ENCODE measurements at places on chromosomes 4 and X. TPM values are rescaled to one million over a fixed set of nuclear protein-coding genes. Genes with fewer than 3 reads are reported as not detected.

MAGEA11 gene
- not detected for total RNA-seq

PALLD gene
- total RNA-seq: 252 TPM

RNF150 gene
- total RNA-seq: 12.3 TPM

DNA sequence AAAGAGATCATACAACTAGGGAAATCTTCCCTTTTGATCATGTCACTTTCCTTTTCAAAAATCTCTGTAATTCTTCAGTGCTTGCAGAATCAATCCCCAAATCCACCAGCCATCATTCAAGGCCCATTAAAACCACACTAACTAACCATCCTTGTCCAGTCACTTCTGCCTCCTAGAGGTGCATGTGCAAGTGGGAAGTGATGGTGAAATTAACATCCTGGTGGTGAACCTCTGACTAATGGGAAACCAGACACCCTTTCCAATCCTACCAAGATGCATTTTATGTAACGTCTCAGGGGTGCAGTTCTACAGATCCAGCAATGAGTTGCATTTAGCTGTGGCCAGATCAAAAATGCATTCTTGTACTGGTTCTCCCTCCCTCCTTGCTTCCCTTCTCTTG lies 341.8 kb downstream of the RAPGEF2 start:
- no peak overlapping the region for H3K27ac ChIP-seq
- no peaks in the 10 kb centered on the region for H3K4me1 ChIP-seq
- no peaks in the 10 kb centered on the region for H3K36me3 ChIP-seq
- no peak for DNase-seq
- no peaks in the 10 kb centered on the region for H3K27me3 ChIP-seq

DNA sequence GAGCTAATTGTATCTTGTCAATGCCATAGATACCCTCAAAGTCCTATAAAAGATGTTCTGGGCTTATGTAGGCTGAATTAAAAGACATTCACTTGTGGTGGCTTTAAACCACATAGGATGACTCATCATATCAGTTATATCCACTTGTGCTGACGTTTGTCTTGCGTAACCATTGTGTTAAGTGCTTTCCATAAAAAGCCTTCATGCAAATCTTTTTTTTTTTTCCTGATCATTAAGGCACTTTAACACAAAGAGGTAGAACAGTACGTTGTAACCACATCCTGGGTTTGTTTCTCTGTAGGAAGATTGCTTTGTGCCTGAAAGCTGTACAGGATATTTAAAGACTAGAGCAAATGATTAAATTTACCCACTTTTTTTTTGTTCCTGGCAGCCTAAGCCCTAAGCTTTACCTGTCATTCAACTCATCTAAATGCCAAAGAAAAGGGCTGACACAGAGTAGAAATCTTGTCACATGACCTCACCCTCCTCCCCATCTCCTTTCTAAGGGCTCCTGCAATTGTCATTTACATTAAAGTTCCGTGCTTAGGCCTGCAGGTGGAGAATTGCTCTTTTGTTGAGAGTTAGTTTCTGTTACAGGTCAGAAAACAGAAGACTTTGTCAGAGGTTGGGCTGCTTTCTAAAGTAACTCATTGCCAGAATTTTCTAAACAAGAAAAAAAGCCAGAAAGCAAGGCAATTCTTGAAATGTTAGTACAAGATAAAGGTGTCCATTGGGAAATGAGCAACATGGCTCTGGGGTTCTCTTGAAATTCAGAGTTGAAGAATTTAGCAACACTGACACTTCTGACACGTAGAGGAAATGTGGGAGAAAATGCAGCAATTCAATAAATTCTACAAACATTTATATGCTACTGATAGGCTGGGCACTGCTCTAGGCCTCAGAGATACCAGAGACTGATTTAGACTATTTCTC lies 555.6 kb downstream of the PPARGC1A start:
- no peaks in the 10 kb centered on the region for H3K36me3 ChIP-seq
- H3K4me3 ChIP-seq: no peak overlapping the region
- no peak overlapping the region for H3K27ac ChIP-seq
- H3K27me3 ChIP-seq: no peaks in the 10 kb centered on the region
- no peak for DNase-seq

DNA sequence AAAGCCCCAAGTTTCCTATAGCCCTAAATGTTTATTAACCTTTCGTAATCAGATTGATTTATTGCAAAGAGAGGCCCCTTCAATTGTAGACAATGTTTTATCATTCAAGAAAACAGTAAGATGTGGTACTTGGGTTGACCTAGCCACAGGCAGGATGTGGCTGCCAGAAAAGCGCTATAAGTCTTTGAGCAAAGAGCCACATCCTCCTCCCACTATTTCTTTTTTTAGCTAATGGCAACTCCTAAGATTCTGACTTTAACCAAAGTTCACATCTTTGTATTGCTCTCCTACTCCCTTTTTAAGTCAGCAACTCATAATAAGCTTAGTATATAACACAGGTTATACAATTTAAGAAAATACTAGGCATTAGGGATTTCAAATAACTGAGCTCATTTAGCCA lies 70.7 kb upstream of the PPP3CA start:
- no peak overlapping the region for H3K4me3 ChIP-seq
- H3K4me1 ChIP-seq: peaks cover 4% of the 10 kb centered on the region
- no peak overlapping the region for H3K27ac ChIP-seq
- H3K36me3 ChIP-seq: no peaks in the 10 kb centered on the region
- no peaks in the 10 kb centered on the region for H3K27me3 ChIP-seq

DNA sequence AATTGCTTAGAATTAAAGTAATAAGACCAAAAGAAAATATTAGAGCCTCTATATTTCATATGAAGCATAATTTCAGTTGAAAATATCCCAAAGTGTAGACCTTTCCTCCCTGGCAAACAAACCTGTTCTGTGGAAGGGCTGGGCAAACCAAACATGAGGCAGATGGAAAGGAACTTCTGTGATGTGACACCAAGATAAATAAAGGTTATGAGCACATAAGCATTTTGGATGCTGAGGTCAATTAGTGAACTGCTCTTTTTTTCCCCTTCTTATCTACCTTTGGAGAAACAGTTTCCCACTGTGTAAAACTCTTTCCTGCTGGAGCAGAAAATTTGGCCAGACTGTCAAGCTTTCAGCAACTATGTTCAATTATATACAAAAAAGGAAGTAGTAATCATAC lies 109.6 kb upstream of the STIM2 start:
- H3K4me1 ChIP-seq: no peaks in the 10 kb centered on the region
- no peak for DNase-seq
- no peaks in the 10 kb centered on the region for H3K27me3 ChIP-seq
- no peaks in the 10 kb centered on the region for H3K36me3 ChIP-seq
- no peak overlapping the region for H3K27ac ChIP-seq

DNA sequence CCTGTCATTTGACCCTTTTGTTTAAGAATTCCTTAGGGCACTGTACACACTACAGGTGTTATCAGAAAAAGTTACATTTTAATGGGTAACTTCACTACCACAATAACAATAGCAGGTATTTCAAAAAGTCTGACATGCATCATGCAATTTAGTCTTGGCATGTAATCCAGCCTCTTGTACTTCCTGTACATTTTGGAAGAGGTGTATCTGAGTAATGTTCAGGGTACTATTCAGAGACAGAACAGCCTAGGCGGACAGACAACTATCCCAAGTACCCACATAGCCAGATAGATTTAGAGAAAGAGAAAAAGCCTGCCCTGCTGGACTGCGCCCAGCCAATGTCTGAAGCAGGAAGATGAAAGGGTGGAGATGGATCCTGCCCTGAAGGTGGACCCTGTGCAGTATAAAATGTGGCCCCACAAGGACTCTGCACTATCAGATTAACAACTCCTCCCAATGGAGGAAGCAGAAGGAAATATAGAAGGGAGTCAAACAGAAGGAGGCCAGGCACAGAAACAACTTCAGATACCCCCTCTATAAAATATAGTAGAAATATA lies 8.5 kb downstream of the UGT2B7 start:
- DNase-seq: no peak
- H3K27me3 ChIP-seq: no peaks in the 10 kb centered on the region
- H3K27ac ChIP-seq: no peak overlapping the region
- H3K4me1 ChIP-seq: no peaks in the 10 kb centered on the region
- no peaks in the 10 kb centered on the region for H3K36me3 ChIP-seq
- H3K4me3 ChIP-seq: no peak overlapping the region

Measured in prostate gland (tissue), 2 donors.